Hematopoietic multipotent progenitor cell treated with erythropoietin and hydrocortisone succinate and interleukin-3 and kit ligand, for 6 days (in vitro differentiated cells): ENCODE measurements at places on chromosomes 1 and 21.
A peak's percentile ranks its signal among the peaks of the same experiment; 100 is the strongest.

DNA sequence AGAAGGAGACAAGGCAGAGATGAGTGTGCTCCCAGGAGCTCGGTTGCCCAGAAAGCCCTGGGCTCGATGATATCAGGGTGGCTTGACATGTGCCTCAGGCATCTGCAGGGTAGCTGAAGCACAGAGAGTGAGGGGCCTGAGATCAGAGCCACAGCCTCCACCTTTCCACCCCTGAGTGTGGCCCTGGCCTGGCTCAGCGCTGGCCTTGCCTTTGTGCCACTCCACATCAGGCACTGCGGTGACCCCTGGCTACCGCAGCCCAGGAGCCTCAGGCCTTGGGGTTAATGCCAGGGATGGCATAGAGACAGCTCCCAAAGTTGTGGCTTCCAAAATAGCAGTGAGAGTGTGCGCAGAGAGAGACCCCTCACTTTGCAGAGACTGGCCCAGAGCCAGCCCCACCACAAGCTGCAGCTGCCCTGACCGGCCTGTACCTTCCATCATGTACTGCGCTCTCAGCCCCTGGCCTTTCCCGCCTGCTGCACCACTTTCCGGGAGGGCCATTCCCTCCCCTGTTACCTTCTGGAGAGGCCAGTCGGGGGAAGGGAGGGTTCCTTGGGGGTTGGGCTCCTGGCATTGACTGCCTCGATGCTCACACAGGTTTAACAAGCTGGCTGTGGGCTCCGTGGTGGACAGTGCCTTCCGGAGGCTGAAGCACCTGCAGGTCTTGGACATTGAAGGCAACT, 19.5 kb downstream of the PODN start:
- no peak for DNase-seq

- DNase-seq, result no peak
Measured at GRCh38 chr1:29306471-29307140, 70.3 kb downstream of the PTPRU start.

- DNase-seq, result no peak
Measured at GRCh38 chr21:15003463-15004135, 61.2 kb downstream of the NRIP1 start.

DNA sequence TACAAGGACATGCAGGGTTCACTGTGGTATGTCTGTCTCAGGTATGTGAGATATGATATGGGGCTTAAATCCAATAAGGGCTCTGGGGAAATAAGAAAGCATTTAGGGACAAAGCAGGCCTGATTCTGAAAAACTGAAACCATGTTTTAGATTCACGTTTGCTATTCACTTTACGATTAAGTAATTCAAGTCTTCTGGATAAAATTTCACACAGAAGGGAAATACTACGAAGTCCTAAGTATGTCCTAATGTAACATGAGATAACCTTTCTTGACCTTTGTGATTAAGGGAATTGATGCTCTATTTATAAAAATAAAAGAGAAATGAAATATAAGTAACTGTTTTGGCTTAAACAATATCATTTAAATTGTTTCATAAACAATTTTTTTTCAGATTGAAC, 55.4 kb downstream of the HNRNPR start:
- no peak for DNase-seq

DNA sequence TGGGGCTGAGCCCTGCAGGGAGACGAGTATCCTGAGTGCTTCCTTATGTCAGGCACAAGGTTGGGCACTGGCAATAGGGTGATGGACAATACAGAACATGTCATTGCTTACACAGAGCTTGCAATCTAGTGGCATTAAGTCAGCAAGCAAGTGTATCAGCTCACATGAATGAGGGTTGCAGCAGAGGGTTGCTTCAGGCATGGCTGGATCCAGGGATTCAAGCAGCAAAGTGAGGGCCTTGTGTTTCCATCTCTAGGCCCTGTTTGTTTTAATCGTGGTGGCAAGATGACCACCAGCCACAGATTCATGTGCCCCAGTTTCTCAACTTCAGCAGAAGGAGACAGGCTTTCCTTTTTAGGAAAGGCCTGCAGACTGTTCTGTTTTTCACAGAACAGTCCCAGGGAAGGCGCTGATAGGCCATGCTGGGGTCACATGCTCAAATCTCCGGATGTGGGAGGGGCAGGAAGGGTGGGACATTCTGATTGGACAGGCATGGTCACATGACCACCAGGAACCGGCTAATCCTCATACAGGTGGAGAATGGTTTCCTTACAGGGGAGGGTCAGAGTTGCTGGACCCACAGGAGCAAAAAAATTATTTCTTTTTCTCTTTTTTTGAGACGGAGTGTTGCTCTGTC, 14.4 kb downstream of the PLOD1 start:
- peak; percentile 42 for DNase-seq

- DNase-seq, result peak; percentile 58
Measured at GRCh38 chr1:39409055-39409816, 82.2 kb upstream of the BMP8A start.

DNA sequence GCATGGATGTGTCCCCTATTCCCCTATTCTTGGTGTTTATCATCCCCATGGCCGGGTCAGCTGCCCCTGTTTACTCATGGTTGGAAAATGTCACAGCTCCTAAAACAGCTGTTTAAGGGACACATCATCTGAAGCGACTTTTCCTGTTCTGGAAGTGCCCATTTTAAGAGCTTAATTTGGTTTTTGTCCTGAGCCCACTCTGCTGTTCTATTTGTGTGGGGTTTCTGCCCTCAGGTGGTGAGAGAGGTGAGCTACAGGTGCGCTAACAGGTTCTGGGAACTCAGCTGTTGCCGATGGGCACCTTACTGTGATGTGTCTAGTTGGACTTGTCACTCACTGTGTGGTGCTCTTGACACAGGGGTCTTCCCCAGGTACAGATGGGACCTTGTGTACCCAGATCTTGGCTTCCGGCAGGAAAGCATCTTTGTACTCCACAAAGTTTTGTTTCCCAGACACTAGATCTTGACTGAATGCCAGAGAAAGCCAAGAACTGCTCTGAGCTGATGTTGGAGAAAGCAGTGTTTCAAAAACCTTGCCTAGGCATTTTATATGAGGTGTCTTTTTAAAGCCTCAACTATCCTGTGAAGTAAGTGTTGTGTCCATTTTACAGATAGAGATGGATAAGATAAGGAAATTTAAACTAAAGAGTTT, 59.0 kb upstream of the CD1D start:
- peak; percentile 63 for DNase-seq

GRCh38 chr1:14602136-14602535, 3.7 kb downstream of the KAZN start:
- no peak for DNase-seq

- peak; percentile 10 for DNase-seq
Measured at GRCh38 chr1:69929308-69930057, 275.9 kb downstream of the LRRC40 start.

GRCh38 chr1:60867782-60868181, 214.6 kb upstream of the NFIA start:
- DNase-seq, result no peak

DNA sequence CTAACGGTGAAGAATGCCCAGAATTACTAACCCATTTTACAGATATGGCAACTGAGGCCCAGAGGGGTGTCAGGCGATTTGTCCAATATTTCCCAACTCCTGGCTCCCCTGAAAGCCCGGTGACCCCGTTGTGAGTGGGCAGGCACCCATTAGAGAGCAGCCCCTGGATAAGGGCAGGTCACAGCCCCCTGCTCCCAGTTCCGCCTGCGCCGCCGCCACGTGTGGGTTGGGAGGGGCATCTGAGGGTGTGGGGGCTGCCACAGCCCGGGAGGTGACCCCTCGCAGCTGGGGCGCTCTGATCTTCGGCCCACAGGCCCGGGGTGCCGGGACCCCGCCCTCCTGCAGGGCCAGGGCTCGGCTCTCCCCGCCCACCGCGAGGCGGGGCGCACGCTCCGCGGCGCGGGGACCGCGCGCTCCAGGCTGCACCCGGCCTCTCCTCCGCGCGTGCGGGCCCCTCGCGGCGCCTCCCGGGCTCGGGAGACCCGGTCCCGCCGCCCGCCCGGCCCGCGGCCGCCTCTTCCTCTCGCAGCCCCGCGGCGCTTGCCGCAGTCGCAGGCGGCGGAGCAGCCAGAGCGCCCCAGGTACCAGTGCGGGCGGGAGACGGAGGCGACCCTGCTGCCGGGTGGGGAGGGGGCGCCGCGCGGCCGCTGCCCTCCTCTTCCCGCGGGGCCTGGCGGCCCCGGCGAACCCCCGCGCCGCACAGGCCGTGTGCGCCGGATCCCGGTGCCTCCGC, at the start of gene HTR6:
HTR6 (plus strand) TSS at position 423 of the 733 bp plus-strand sequence. CDS start 879 bp downstream, outside the sequence.
- DNase-seq, result no peak

GRCh38 chr1:117036018-117036461, 24.1 kb upstream of the TTF2 start:
- no peak for DNase-seq

DNA sequence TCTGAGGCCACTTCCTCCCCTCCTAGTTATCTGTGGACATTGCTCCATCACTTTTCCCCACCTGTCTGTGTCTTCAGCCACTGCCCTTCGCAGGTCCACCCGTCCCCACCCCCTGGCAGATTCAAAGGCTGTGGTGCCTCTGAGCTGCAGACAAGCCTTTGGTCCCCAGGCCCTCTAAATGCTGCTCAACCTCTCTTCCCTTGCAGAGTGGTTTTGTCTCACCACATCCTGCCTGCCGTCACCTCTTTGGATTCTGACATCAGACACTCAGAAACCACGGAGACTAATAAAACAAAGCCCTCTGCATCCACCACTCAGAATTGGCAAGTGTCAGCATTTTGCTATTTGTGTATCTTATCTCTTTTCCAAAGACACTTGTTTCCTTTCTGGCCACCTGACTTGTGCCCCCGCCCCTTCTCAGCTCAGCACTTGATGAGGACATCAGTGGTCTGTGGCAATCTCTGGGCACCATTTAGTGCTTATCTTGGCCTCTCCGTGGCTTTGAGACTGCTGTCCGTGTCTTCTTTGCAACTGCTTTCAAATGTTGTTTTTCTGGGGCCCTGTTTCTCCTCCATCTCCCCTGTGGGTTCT, 7.7 kb downstream of the CNIH3 start:
- DNase-seq, result peak; percentile 86

DNA sequence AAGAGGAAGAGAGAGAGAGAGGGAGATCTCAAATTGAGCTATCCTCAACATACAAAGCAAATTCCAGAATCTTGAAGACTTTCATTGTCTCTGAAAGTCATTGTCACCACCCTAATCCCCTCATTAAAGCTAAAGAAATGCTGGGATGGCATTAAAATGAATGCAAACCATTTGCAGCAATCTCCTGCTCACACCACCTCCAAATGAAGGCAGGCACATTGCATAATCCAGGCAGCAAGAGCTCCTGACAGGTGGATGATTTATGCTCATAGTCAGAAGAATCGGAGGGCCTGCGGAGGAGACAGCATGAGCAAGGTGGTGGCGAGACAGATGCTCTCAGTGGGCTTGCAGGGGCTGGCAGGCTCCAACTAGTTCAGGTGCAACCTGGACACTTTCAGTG, 90.2 kb downstream of the ESRRG start:
- DNase-seq, result no peak

- peak; percentile 61 for DNase-seq
Measured at GRCh38 chr1:229410692-229411433, 23.0 kb downstream of the ACTA1 start.

GRCh38 chr1:119068427-119068826, 72.0 kb downstream of the WARS2 start:
- peak; percentile 26 for DNase-seq

- no peak for DNase-seq
Measured at GRCh38 chr1:45541193-45541592, 9.4 kb upstream of the AKR1A1 start.

- DNase-seq, result peak; percentile 39
Measured at GRCh38 chr1:61078618-61079295, 3.6 kb upstream of the NFIA start.

- no peak for DNase-seq
Measured at GRCh38 chr1:88922214-88922613, 30.8 kb upstream of the GTF2B start.

- no peak for DNase-seq
Measured at GRCh38 chr1:230573658-230574057, 68.6 kb upstream of the COG2 start.

DNA sequence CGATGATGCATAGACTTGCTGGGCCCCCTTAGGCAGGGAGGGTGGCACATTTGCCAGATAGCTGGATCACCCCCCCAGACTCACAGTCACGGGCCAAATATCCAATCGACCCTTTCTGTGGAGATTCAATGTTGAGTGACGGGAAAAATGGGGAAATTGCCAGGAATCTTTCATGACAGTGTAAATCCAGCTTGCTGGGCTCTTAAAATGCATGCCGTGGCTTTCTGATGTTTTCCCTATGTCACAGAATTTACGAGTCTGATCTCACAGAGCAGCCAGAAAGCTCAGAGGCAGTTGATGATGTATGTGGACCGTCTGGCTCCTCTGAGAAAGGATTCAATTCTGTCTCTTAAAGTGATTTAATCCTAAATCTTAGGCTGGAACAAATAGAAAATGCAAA, 150.1 kb upstream of the ZNF644 start:
- DNase-seq, result no peak

DNA sequence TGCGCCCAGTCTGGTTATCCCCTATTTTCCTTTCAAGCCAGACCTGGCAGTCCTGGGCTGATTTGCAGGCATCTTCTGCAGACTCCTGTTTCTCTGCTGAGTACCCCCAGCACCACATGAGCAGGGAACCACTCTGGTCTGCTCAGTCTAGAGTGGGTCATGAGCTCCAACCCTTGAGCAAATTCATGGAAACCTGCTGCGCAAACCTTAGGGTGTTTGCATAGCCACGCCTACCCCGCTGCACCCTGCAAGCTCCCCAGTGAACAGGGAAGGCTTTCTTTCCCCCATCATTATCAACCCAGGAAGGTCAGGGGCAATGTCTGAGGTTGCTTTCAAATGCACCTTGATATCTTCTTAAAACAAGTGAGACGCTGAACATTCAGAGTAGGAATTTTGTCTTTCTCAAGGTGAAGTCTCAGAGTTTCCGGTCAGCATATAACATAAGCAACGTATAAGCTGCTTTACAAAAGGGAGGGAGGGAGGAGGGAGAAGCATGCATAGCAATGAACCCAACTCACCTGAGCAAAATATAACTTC, 11.1 kb upstream of the KCNE1 start:
- DNase-seq, result no peak

DNA sequence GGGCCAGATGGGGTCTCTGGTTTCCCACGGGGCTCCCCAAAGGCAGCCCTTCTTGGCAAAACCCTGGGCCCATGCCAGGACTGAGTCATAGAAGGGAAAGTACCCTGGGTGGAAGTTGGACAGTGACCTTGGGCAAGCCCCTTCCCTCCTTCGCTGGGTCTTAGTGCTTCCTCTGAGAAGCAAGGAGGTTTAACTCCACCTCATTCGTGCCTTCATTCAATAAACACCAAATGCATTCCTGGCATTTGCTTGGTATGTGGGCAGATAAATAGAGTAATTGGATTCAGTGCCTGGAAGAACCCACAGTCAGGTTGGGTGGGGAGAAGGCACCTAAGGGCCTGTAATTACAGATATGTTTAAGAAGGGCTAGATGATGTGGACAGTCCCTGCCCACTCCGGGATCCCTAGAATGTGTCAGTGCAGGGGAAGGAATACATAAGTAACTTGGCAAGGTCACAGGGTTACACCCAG, 36.3 kb upstream of the CITED4 start:
- no peak for DNase-seq
